GM12864 (cell line): ENCODE measurements at places on chromosomes 2 and 18.

DNA sequence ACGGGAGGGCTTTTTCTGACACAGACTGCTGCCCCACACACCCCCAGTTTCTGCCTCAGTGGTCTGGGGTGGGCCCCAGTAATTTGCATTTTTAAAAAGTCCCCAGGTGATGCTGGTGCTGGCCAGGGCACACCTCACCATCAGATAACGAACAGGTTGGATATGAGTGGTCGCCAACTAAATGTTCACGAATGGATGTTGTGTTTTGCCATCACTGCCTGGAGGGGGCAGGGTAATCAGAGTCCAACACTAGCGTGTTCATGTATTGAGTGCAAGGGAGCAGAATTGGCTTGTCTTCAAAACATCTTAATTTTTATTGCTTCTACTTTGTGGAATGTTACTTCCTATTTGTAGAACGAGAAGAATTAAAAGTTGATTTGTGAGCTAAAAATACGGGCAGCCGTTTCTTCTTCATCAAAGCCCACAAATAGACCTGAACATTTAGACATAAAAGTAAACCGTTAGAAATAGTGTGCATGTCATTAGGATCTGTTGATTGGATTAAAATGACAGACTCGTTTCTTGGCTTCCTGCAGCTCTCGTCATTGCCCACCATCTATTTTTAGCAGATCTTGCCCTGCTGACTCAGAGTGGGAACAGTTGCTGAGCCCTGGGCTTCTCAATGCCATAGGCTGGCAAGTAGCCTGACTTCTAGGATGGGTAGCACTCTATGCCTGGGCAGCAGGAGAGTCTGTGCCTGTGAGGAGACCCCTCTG is 45.2 kb downstream of the NCK2 start:
- no peak for DNase-seq

GRCh38 chr18:35378574-35378896 is 1.4 kb upstream of the ZNF396 start:
- DNase-seq, result no peak

DNA sequence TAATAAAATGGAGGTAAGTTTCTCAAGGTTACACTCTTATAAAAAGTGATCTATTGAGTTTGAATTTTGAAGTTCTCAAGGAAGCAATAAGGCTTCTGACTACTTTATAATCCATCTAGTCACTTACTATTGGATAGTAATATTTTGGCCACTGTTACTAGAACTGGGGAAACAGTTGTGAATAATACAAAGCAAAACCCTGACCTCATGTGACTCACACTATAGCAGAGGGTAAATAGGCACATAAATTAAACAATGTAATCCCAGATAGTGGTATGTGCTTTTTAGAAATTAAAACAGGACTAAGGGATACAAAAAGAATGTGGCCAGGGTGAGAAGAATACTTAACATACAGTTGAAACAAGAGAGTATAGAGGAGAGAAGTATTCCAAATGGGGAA is 78.6 kb downstream of the CALCRL start:
- no peak for DNase-seq

GRCh38 chr18:55096263-55096951 is 137.1 kb upstream of the CCDC68 start:
- peak; percentile 5 for DNase-seq

DNA sequence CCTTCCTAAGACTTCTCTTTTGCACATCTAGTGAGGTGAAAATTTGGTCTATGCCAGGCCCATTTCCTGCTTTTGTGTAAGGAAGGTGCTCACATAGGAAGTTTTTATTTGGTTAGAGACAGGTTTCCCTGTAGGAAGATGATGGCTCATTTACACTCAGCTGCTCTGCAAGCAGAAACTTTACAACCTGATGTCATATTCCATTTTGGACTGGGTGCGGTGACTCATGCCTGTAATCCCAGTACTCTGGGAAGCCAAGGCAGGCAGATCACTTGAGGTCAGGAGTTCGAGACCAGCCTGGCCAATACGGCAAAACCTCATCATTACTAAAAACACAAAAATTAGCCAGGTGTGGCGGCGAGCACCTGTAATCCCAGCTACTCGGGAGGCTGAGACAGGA is 35.8 kb downstream of the CASP10 start:
- no peak for DNase-seq

GRCh38 chr18:10454681-10455557 is 484 bp downstream of the APCDD1 start:
- DNase-seq, result no peak

GRCh38 chr2:8544171-8544785 is 137.6 kb upstream of the ID2 start:
- no peak for DNase-seq

DNA sequence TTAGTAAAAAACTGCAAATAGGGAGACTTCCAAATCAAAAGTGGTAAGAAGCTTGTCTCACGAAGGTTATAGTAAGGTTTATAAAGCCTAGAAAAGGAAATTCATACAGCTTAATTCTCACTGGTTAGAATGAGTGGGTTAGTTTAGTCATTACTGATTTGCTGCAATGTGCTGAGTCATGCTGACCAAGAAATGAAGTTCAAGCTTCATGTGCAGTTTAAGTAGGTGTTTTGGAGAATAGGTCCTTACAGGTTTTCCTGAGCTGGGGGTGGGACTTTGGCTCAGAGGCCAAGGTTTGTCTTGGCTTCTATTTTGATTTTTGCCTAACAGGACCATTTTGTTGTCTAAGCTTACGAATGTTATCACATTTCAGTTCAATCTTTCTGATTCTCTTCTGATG is 15.1 kb downstream of the CLIP4 start:
- peak; percentile 62 for DNase-seq

- DNase-seq, result no peak
Observed at GRCh38 chr2:68889021-68889420, 17.8 kb upstream of the BMP10 start.

GRCh38 chr2:39409697-39410389 is 27.2 kb downstream of the MAP4K3 start:
- no peak for DNase-seq

GRCh38 chr2:33084433-33084832 is 137.7 kb downstream of the LTBP1 start:
- DNase-seq, result no peak

- DNase-seq, result no peak
Observed at GRCh38 chr2:219131327-219131726, 29.3 kb downstream of the NHEJ1 start.

- no peak for DNase-seq
Observed at GRCh38 chr2:45816272-45816671, 164.8 kb downstream of the PRKCE start.

DNA sequence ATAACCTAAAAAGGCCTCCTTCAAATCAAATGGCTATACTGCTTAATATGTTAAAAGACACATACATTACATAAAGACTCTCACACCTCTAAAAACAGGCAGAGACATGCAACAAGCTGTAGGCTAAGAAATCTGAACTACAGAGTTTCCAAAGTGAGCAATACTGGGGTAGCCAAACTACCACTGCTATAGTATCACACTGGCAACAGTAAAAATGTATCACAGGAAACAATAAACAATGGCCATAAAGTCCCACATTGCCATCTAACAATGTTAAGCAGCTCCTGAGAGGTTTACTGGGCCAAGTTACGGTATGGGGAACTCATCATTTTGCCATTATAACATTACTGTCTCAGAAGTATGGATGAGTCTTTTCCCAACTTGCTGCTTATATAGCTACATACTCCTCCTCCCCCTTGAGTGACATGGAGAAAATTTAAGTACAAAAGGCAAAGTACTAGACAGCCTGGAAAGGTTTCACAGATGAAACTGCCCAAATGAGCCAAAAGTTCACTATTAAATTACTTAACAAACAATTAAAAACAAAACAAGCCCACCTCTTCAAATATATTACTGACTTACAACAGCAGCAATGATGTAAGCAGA is 50.3 kb downstream of the SS18 start:
- no peak for DNase-seq

DNA sequence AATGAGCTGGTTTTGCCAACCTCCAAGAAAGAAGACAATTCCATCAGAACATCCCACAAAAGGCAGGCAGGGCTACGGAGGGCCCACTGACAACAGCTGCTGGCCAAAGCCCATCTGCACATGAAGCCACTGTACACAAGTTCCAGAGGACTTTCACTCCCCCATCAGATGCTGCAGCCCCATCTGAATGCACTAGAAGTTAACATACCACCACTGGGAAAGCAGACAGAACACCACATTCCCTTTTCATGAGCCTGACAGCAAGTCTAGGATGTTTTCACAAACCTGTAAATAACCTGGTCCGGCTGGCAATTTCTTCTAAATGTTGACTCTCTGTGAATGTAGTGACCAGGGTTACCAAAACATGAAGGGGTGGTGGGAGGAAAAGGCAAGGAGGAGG is 41.5 kb downstream of the CCBE1 start:
- no peak for DNase-seq

GRCh38 chr18:62763101-62763521 is 47.8 kb downstream of the PHLPP1 start:
- no peak for DNase-seq

DNA sequence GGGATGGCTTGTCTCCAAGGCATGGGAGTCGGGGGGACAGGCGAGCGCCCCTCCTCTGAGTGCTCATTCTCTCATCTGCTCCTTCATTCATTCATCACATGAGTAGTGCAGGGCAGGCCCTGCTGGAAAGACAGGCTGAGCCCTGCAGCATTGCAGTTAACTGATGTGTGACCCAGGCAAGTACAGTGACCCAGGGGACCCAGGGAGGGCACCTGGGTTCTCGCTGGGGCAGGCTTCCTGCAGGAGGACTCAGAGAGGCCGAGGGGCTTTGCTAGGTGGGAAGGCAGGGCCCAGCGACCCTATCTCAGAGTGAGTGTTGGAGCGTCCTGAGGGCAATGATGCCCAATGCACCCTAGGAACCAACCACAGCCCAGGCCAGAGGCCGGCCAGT is 30.6 kb downstream of the HJURP start:
- no peak for DNase-seq

DNA sequence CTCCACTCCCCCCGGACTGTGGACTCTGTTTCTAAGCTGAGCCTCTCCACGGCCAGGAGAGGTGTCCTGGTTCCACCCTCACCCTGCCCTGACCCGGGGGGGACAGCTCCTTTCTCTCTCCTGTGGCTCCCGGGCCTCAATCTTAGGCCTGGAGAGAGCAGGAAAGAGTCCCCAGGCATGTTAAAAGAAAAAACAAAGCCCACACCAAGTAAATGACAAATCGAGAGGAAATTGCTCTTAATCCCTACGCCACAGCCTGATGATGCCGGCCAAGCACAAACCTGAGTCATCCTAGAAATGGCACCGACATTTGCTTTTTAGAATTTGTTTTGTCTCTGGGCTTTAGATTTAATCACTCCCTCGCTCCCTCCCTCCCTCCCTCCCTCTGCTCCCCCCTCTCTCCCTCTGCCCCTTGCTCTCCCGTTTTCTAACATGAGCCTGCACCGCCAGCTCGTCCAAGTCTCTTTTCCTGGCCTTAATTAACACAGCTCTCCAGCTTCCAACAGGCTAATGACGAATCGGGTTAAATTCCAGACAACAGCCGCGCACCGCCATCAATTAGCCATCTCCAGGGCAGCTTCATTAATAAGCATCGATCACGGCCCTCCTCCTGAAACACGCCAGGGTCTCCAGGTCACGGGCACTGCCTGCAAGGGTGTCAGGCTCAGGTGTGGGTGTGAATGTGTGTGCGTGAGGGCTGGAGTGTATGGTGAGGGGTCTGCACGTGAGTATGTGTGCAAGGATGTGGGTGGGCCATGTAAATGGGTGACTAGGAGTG is 230.8 kb downstream of the CELF4 start:
- no peak for DNase-seq

DNA sequence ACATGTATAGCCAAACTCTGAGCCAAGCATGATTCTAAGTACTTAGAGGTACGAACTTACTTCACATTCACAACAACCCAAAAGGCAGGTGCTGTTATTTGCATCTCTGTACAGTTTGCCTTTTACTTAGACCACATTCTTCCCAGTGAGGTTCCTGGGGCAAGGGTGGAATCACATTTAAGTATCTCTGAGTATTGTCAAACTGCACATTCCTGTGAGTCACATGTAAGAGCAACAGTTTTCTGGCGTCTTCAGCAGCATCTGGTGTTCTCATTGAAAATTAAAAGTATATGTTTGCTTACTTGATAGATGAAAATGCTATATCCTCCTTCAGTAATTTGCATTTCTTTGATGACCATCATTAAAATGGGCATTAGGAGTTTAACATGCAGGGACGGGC is 119.1 kb downstream of the UXS1 start:
- no peak for DNase-seq

DNA sequence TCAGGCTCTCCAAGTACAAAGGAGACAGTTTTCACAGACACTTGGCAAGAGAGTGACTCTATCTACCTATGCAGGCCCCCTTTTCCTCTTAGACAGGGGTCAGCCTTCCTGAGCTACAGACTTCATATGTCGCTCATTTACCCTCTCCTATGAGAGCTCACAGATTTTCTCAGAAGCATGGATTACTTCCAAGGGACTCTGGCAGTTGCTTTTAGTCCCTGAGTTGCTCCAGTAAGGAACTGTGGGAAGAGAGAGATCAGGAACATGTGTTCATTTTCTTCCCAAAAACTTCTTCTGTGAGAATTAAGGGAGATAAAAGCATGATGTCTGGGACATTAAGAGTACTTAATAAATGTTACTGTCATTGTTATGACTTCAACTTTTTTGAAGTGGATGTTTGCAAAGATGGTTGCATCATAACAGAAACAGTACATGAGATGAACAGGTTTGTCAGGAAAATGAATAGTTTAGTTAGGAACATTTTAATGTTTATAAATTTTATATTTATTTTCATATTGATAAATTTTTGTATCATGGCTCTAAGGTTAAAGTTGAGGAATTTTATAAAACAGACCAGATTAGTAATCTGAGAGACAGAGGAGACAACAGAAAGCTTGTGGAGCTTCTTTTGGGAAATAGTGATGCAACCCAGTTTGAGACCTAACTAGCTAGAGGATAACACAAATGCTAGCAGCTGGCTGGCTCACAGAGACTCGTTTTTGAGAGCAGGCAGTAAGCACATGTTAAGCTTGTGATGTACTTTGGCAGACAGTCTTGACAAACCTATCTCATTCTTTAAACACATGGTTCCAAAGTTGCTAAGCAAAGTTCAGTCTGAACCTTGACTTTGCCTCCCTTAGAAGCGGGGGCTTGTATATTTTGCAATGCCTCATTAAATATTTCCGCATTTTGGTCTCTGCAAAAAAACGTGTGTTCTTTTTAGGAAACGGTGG is 21.7 kb upstream of the UGP2 start:
- DNase-seq, result no peak

- DNase-seq, result no peak
Observed at GRCh38 chr2:98643496-98644100, 35.2 kb downstream of the UNC50 start.

DNA sequence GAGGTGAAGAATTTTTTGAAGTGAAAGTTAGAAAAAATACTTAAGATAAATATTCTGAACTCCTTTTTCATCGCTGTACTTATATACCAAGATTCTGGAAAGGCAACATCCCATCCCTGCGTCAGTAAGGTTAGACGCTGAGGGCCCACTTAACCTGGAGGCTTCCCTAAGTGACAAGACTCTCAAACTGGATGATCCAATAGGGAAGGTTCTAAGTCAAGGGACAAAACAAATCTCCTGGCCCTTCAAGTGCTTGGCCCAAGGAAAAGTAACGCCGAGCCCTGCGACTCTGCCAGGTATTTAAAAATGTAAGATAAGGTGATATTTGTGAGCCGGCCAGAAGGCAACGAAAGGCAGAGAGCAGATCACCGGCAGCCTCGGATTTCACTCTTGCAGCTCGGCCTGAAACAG is 1.3 kb downstream of the STK39 start:
- DNase-seq, result no peak
